ENCODE measurements at places on chromosomes 2 and 18.

GRCh38 chr18:50033004-50033403 is 161.9 kb downstream of the MYO5B start:
- no peak for DNase-seq

DNA sequence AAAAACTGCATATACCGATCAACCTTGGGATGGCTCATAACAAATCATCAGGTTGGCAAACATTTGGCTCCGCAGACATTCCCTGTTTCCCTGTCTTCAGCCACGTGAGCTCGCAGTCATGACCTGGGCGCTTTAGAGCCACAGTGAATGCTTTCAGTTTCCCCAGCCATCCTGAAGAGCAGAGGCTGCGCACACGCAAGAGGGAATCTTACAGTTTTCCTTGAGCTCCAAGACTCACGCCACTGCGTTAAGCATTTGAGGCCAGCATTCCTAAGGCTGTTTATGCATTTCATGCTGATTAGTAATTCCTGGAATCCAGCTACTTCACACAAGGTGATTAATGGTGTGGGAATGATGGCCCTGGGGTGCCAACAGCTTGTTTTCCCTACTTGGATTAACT is 95.1 kb downstream of the MTCL1 start:
- DNase-seq: peak; percentile 56

GRCh38 chr2:60596411-60596810 is 43.0 kb upstream of the BCL11A start:
- no peak for DNase-seq

DNA sequence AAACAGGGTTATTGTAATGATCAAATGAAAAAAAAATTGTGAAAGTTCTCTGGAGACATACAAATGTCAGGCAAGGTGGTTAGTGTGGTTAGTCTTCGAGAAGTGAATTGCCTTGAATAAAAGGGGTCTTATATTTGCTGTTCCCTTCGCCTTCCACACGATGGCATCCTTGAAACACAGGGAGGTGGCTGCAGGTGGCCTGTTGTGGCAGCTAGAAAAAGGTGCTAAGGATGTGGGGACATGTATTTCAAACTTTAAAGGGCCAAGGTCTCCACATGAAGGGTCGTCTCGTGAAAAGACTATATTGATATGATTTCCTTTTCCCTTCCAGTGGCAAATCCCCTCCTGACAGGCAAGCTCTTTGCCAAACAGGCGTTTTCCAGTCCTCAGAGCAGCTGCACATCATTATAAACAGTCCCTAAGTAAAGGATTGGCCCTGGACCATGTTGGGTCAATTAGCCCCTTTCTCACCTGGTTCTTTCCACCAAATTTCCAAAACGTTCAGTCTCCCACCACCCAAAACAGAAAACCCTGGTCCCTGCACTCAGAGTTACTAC is 68.5 kb downstream of the COPS8 start:
- DNase-seq: peak; percentile 71

DNA sequence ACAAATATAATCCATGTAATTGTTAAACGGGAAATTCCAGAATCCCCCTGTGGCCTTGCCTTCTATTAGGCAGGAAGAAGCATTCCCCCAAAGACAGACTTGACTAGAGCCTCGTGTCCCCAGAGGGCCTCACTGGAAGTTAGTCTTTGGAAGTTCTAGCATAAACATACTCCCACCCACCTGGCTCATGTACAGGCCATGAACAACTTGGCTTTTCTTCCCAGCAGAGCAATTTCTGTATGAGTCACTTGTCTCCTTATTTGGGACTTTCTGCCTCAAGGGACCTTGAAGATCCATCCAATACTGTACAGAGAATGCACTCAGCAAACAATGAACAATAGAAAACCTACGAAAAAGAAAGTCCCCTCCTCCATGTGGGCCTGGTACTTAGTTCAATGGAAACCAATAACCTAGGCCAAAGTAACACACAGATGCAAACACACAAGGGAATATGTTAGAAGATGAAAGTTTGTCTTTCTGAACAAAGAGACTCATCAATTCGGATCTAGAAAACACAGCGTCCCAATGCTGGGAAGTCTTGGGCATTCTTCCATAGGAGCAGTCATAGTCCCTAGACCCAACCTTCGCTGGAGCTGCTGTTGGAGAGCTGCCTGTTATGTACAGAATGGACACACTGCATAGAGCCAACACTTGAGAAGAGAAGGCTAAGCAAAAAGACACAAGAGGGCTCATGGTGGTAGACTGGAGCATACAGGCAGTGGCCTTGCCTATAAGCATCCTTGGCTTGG is 303.5 kb downstream of the HRH4 start:
- DNase-seq: no peak

GRCh38 chr2:25259737-25260124 is 82.0 kb downstream of the DNMT3A start:
- DNase-seq: peak; percentile 96

- DNase-seq: peak; percentile 63
These were observed 813 bp upstream of the MEIS1 start for GRCh38 chr2:66433945-66434678.

DNA sequence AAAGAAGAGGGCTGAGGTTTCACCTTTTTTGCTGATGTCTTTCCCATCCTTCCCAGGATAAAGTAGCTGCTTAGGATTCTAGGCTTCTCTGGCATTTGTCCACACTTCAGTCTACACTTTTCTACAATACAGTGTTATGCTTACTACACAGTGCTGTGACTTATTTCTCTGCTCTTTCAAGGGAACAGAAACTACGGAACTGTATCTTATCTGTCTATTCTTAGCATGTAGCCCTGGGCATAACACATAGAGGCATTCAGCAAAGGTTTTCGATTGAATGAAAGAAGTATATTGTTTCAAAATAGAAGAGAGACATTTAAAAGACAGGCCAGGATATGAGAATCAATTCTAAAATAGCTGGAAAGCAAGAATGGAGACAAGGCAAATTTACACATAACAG is 110.9 kb downstream of the ARHGEF33 start:
- DNase-seq: no peak

DNA sequence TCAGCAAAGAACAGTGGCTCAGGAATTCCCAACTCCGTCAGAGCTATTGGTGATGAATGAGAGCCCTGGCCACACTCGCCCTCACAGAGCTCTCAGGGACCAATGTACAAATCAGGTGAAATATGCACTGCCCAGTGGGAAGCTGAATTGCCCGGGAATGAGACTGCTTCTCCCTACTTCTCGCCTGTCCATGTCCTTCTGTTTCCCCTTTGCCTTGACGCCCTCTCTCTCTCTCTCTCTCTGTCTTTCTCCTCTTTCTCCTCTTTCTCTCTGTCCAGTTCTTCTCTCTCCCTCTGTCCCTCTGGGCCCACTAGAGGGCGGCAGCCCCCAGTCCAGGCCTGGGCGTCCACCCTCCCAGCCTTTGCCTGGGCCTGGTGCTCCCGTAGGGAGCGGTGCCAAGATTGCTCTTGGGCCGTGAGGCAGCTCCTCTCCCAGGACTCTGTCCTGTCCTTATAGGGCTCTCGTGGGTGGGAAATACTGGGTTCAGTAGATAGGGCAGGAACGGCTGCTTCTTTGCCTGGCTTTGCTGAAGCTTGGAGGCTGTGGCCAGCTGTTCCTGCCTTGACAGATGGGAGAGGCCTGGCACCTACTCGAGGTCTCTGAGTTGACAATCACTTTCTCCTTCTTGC is 28.4 kb upstream of the PUM2 start:
- DNase-seq: peak; percentile 85

GRCh38 chr18:73733376-73733775 is 414.3 kb downstream of the FBXO15 start:
- no peak for DNase-seq

DNA sequence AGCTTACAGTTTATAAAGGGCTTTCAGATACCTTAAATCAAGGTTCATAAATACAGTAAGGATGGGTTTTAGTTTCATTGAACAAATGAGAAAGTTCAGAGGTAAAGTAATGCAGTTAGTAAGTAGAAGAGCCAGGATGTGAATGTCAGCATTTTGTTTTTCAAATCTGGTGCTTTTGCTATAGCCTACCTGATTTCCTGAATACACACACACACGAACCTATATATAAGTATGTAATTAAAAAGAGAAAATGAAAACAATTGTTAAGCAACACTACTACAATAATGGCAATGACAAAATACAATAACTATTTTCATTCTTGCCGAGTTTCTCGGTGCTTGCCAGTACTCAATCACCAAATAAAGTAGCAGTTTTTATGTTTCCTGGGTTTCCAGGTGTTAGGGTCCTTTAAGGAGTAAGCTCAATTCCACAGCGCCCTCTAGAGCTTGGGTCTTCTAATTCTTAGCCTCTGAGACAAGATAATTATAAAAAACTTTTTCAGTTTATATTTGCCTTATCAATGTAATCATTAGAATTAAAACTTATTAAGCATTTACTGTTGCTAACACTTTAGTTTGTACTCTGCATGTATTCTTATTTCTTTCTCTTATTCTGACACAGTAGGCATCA is 512.9 kb upstream of the ACVR2A start:
- peak; percentile 36 for DNase-seq

GRCh38 chr2:10173258-10174005 is 50.9 kb downstream of the RRM2 start:
- no peak for DNase-seq

DNA sequence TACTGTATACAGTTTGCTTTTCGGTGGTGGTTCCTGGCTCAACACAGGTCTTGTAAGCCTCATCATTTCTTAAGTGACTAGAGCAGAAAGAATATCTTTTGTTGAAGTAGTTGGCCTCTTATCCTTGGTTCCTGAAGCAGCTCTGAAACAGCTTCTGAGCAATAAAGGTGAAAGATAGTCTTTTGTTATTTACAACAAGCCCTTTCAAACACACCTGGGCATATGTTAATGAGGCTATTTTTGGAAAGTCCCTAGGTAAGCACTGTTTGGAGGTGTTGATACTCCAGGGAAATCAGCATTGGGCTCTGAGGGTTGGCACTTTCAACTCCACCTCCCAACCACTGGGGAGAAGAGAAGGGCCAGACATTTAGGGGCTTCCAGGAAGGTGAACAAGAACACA is 211.0 kb downstream of the MCFD2 start:
- DNase-seq: peak; percentile 69

All from H9 (cell line).